ENCODE measurements at places on chromosomes 12 and 14. TPM values are rescaled to one million over a fixed set of nuclear protein-coding genes. Genes with fewer than 3 reads are reported as not detected.

GRCh38 chr12:68896881-68897540 lies 36.0 kb downstream of the CPM start:
- DNase-seq, result no peak

GRCh38 chr12:109827566-109828550 lies 5.3 kb downstream of the TRPV4 start:
- no peak for DNase-seq

A2M gene
- total RNA-seq, result 0.99 TPM

P3H3 gene
- 25.6 TPM for total RNA-seq

DNA sequence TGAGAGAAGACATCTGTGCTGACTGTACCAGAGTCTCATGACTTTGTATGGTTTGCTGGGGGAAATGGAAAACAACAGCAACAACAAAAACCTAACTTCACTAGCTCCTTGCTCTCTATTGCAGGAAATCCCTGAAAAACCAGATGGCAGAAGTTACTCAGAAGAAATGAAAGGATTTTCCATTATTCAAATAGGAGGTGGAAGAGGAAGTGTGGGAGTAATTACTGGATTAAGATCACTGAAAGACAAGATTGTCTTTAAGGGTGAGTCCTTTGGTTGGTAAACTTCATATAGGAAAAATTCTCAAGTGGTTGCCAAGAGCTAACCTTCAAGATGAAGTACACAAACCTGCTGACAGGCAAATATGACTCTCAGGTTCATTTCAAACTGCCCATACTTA lies 391.9 kb upstream of the ATP2B1 start:
- DNase-seq, result no peak

DNA sequence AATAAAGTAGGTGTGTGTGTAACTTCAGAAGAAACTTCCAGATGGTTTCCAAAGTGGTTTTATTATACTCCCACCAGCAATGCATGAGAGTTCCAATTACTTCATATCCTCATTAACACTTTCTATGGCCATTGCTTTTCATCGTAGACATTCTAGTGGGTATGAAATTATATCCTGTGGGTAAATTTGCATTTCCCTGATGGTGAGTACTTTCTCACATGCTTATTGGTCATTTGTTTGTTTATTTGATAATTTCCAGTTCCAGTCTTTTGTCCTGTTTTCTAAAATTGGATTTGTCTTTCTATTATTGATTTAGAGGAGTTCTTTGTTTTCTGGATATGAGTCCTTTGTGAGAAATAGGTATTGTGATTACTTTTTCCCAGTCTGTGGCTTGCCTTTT lies 70.9 kb downstream of the PRKCH start:
- DNase-seq, result no peak

PRKCH gene
- 17.2 TPM for total RNA-seq

- no peak for DNase-seq
These were observed 6.3 kb upstream of the OR4E2 start for GRCh38 chr14:21647380-21647779.

- DNase-seq, result peak; percentile 65
These were observed 3.6 kb downstream of the YBX3 start for GRCh38 chr12:10719482-10719881.

COQ5 gene
- total RNA-seq, result 28.6 TPM

DNA sequence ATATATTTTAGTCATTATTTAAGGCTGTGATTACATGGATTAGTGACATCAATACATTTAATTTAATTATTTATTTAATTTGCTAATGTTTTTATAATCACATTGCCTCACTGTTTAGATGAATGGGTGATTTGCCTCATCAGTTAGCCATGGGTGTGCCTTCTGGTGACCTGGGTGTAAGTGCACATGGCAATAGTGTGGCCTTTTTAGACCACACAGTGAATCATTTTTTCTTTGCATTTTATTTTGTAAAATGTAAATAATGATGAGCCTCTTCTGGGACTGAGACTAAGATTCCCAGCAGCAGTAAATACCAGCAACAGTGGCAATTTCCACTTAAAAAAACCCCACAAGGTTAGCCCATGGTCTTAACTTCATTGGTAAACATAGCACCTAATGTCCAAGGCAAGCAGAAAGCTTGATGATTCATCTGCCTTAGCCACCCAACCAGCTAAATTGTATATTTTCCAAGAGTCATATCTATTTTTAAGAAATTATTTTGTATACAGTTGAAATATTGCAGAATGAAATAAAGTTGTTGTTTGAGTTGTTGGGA lies 235.9 kb upstream of the NOVA1 start:
- no peak for DNase-seq

CPNE6 gene
- not detected for total RNA-seq

PTPRQ gene
- 0.47 TPM for total RNA-seq

GRCh38 chr12:95625012-95625411 lies 73.7 kb upstream of the USP44 start:
- DNase-seq, result no peak

DNA sequence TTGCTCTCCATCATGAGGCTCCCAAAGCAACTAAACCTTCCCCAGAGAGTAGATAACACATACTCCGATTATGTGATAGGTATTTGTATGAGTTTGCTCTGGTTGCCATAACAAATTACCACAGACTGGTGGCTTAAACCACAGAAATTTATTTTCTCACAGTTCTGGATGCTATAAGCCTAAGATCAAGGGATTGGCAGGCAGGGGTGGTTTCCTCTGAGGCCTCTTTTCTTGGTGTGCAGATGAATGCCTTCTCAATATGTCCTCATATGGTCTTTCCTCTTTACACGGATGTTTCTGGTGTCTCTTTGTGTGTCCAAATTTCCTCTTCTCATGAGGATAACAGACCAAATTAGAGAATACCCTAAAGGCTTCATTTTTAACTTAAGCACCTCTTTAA lies 285.8 kb upstream of the GRIP1 start:
- peak; percentile 13 for DNase-seq

POMT2 gene
- total RNA-seq, result 17.6 TPM

DNA sequence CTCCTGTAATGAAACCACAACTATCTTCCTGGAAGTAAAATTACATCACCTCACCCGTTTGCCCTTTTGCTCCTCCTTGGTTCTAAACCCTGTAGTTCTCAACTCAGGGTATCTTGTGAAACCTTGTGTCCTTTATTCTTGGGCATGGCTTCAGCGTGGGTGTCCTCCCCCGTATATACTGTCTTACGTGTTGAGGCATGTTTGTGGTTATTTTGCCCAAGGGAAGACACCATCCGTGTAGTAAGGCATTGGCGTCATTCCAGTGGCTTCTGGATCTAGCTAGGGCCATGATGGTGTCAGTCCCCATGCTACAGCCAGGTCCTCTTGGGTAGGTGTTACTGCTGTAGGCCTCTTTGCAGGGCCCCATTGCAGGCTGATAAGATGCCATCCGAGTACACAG lies 115.4 kb downstream of the ZFP36L1 start:
- DNase-seq, result no peak

BTBD6 gene
- 167 TPM for total RNA-seq

CD163 gene
- 12.7 TPM for total RNA-seq

- DNase-seq, result peak; percentile 91
These were observed at the start of gene YBX3 for GRCh38 chr12:10722905-10723746. YBX3 (minus strand) TSS chr12:10723323; CDS start chr12:10723111, 212 bp downstream.

DNA sequence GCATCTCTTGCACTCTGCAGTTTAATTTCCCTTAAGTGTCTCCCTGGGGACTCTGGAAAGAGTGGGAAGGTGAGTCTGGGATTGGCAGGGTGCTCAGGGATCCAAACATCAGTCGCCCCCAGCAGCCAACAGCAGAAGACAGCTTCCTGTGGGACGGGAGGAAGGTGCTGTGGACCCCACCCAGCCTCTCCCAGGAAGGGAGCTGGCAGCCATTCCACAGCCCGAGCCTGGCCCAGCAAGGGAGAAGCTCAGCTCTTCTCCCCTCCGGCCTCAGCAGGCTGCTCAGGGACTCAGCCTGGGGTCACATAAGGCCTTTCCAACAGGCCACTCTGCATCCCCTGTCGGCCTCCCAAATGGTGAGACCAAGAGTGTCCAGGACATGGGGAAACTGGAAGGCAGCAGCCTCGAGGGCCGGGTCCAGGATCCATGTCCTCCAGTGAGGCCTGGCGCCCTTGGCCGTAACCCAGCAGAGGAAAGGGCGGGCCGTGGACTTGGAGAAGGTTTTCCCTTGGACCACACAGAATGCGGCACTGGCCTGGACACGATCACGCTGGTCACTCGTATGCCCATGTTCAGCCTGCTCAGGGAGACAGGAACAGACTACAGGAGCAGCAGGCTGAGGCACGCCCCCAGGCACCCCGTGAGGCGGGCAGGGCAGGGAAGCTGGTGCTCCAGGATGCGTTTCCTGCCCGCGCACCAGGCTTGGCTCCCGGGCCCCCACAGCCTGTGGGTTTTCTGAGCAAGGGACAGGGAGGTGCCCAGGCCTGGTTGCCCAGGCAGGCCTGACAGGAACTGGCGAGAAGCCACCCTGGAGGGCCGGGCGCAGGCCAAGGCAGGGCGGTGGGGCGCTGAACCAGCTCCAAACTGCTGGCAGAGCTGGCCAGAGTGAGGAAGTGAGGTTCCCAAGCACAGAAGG lies 3.5 kb downstream of the XRCC3 start:
- DNase-seq, result no peak

IFI27L1 gene
- total RNA-seq, result 5.6 TPM

GRCh38 chr14:52377940-52378339 lies 63.8 kb downstream of the PTGER2 start:
- no peak for DNase-seq

DNA sequence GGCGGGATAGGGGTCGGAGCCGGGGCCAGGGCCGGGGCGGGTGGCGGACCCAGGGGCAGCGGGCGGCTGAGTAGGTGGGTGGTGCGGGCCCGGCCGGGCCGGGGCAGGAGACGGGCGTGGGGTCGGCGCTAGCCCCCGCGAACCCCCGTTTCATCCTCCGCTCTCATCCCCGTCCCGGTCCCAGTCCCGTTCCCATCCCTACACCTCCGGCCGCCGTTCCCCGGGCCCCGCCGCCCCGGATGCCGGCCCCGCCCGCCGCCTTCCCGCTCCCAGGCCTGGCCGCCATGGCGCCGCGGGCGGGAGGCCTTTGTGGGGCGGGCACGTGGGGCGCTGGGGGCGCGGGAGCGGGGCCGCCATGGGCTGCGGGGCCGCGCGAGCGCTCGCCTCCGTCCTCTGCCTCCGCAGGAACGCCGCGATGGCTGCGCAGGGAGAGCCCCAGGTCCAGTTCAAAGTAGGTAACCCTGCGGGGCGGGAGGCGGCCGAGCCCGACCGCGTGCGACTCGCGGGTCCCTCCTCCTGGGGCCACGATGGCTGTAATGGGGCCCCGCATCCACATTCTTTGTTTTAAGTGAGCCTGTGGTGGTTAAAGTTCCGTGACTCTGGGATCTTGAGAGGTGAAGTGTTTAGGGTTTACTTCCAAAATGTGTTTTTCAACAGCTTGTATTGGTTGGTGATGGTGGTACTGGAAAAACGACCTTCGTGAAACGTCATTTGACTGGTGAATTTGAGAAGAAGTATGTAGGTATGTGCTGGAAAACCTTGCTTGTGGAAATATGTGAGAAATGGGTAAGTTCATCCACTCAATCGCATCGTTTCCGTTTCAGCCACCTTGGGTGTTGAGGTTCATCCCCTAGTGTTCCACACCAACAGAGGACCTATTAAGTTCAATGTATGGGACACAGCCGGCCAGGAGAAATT lies 572 bp downstream of the RAN start:
- peak; percentile 49 for DNase-seq

CLIP1 gene
- total RNA-seq, result 51.2 TPM

MSRB3 gene
- 47.3 TPM for total RNA-seq

PGF gene
- total RNA-seq, result 19.8 TPM

- peak; percentile 78 for DNase-seq
These were observed 738 bp downstream of the CKAP4 start for GRCh38 chr12:106246891-106247673.
